Activated CD4-positive, alpha-beta T cell treated with anti-CD3 and anti-CD28 coated beads for 4 hours (primary cell): ENCODE measurements at places on chromosomes 4 and X.
A peak's percentile ranks its signal among the peaks of the same experiment; 100 is the strongest.

DNA sequence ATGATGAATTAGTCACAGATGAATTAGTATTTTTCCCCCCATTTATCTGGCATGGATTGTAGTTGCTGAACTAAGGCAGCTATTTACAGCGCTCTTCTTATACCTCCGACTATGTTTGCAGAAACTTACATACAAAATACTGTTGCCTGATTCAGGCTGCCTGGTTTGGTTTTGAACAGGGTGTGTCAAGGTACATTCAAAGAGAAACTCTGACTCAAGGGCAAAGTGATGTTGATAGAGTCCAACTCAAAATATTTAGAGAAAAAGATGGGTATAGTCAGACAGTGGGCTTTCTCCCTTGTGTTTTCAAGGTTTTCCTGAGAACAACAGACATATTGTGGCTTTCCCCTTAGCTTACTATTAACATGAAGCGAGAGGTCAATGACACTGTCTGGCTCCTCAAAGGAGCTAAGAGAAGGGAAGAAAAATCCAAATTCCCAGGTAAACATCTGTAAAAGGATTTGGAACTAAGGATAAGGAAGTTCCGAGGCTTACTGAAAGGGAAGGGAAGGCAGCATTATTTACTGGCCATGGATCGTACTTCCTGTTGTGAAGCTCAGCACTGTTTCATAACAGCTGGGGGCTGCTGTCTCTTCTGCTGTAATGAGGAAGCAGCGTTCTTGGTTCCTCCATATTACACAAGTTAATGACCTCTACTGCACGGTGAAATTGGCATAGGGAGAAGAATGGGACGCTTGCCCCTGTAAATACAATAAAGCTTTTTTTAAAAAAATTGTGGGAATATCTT lies 30.9 kb downstream of the FAM9C start:
- DNase-seq, result no peak

GRCh38 chr4:1579901-1580691 lies 104.0 kb downstream of the FAM53A start:
- DNase-seq, result peak; percentile 93

DNA sequence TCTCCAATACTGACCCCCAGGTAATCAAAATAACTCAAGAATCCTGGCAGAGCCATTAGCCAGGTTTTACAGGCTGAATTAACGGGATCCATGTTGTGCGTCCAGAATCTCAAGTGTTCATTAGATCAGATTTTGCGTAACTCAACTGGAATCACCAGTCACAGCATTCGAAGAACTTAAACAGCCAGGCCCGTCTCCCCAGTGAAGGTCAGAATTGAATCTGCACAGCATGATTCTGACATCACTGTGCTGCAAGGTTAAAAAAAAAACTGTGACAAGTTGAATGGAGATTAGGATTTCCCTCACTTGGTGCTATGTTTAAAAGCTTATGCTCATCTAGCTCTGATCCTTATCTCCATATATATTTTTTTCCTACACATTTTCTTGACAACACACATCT lies 96.1 kb downstream of the ANOS1 start:
- no peak for DNase-seq

- no peak for DNase-seq
Observed at GRCh38 chr4:89434364-89434988, 126.9 kb upstream of the GPRIN3 start.

DNA sequence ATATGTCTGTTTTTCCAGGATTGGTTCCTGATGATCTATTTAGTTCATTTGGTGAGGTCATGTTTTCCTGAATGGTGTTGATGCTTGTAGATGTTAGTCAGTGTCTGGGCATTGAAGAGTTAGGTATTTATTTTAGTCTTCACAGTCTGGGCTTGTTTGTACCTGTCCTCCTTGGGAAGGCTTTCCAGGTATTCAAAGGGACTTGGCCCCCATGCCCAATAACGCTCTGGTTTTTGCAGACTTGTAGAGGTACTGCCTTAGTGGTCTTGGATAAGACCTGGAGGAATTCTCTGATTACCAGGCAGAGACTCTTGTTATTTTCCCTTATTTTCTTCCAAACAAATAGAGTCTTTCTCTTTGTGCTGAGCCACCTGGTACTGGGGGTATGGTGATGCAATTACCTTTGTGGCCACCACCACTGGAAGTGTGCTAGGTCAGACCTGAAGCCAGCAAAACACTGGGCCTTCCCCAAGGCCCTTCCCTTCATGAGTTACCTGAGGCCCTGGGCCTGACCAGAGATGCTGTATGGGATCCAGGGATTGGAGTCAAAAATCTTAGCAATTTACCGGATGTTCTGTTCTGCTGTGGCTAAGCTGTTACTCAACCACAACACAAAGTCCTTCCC lies 63.3 kb upstream of the RXFP1 start:
- no peak for DNase-seq
